Esophagus mucosa (tissue), 1 donor: ENCODE measurements at places on chromosomes 12 and 14.
A peak's percentile ranks its signal among the peaks of the same experiment; 100 is the strongest.

DNA sequence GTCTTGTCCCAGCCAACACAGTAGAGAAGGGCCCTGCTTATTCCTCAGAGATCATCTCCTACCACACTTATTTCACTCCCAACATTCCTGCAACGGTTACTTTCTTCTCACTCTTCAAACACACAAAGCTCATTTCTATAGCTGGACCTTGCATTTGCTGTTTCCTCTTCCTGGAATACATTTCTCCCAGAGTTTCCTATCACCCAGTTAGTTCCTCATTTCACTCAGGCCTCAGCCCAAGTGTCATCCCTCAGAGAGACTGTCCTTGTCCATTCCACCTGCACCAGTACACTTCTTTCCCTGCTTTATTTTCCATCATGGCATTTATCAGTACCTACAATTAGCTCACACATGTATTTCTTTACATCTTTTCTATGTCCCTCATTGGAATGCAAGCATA, 14.7 kb upstream of the STK38L start:
- no peak for ATAC-seq

GRCh38 chr12:133203344-133204263, 22.3 kb downstream of the ZNF268 start:
- no peak for ATAC-seq

DNA sequence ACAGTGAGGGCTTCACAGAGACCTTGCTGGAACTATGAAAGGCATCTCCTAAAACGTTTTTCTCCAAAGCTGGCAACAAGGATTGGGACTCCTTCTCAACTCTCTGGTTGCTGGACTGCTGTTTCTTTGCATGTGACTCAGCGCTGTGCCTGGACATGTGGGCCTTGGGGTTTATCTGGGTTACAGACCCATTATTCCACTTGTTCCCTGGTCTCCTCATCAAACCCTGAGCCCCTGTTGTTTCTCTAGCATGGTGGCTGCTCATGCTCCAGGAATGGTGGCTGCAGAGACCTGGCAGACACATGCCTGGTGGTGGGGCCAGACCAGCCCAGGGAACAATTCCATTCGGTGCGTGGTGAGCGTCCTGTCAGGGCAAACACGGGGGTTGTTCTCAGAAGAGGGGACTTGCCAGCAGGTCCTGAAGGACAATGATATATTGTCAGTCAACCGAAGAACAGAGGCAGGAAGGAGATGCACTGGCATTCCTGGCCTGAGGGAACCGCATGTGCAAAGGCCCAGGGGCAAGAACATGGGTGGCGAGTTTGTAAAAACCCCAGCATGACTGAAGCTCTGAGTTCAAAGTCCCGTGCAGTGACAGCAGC, 320.1 kb upstream of the RTL1 start:
- ATAC-seq, result no peak

GRCh38 chr12:55720071-55720564, at the start of gene RDH5:
Gene RDH5 (plus strand): TSS chr12:55720393. CDS start chr12:55721185, 792 bp downstream.
- no peak for ATAC-seq

GRCh38 chr14:105858676-105859025, 332.3 kb downstream of the TMEM121 start:
- ATAC-seq, result no peak

- ATAC-seq, result no peak
Observed at GRCh38 chr14:60485598-60486251, at the start of gene C14orf39. Gene C14orf39 (minus strand): TSS chr14:60486063. CDS start chr14:60485078, 985 bp downstream.

DNA sequence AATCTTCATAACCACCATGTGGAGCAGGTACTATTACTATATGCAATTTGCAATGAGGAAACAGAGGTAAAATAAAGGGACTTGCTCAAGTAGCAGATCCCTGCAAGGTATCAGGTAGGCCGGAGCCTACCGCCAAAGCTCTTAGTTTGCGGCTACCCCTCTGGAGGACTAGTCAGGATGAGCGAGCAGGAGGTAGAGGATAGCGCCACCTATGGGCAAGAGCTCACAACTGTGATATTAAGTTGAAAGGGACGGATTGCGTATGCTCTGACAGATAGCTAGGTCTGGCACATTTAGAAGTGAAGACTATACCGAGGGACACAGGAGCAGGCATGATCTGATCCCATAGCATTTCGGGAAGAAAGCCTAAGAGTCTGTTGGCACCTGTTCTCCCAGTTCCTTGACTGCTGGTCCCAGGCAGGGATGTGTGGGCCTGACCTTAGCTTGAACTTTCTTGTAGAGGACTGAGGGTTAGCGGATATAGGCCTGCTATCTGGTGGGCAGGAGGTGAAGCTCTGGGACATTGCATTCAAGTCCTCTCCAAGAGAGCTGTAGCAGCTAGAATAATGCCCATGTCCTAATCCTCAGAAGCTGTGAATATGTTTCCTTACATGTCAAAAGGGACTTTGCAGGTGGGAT, 48.0 kb downstream of the SLC17A8 start:
- ATAC-seq, result no peak

- ATAC-seq, result no peak
Observed at GRCh38 chr12:121114019-121114639, 18.5 kb upstream of the P2RX7 start.

DNA sequence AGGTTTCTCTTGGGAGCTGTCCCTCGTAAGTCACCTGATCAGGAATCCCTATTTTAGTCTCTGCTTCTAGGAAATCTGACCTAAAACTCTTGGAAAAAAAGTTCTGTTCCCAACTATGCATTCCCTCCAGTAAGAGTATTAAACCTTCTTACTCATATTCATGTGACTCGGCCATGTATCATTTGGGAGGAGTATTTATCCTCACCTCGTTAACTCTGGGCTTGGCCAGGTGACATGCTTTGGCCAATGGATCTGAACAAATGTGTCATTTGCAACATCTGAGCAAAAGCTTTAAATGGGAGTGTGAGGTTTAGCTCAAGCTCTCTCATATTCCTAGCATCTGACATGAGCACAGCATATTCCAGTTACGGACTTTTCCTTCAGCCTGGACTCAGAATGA, 226.8 kb downstream of the NUAK1 start:
- peak; percentile 76 for ATAC-seq

DNA sequence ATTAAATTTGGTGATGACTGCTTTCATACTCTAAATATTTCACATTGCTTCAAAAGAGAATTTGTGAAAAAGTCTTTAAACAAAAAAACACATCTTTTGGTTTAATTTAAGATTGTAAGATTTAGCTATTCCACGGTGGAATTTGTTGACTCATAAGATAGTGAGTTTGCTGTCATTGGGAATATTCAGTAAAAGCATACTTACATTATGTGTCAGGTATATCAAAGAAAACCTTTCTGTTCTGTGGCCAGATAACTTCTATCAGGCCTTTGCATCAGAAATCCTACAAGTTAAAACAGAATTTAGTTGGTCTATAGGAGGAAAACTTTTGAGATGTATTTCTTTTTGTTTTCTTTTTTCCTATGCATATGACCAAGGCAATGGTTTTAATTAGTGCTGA, 148.8 kb upstream of the E2F7 start:
- ATAC-seq, result no peak

DNA sequence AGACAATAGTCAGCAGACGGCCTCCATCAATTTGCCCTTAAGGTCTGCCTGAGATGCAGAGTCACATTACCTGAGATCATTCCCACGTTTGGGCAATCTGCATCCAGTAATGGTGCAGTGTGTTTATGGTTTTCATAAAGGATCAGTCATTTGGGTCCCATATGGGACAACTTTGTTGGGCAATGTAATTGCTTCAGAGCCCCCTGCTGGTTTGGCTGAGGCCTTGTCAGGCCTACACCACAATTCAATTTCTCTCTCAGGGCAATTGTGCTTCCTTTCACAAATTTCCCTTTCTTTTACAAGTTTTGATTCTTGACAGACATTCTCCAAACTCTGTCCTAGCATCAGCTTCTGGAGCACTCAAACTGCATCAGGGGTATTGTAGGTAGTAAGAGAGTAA, 191.2 kb upstream of the SSTR1 start:
- no peak for ATAC-seq

- ATAC-seq, result no peak
Observed at GRCh38 chr12:50453872-50454271, 50.9 kb upstream of the DIP2B start.

DNA sequence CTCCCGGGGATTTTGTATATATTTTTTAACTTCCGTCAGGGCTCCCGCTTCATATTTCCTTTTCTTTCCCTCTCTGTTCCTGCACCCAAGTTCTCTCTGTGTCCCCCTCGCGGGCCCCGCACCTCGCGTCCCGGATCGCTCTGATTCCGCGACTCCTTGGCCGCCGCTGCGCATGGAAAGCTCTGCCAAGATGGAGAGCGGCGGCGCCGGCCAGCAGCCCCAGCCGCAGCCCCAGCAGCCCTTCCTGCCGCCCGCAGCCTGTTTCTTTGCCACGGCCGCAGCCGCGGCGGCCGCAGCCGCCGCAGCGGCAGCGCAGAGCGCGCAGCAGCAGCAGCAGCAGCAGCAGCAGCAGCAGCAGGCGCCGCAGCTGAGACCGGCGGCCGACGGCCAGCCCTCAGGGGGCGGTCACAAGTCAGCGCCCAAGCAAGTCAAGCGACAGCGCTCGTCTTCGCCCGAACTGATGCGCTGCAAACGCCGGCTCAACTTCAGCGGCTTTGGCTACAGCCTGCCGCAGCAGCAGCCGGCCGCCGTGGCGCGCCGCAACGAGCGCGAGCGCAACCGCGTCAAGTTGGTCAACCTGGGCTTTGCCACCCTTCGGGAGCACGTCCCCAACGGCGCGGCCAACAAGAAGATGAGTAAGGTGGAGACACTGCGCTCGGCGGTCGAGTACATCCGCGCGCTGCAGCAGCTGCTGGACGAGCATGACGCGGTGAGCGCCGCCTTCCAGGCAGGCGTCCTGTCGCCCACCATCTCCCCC, 777 bp downstream of the ASCL1 start:
- no peak for ATAC-seq

GRCh38 chr12:131261906-131262305, 308.2 kb downstream of the ADGRD1 start:
- no peak for ATAC-seq

DNA sequence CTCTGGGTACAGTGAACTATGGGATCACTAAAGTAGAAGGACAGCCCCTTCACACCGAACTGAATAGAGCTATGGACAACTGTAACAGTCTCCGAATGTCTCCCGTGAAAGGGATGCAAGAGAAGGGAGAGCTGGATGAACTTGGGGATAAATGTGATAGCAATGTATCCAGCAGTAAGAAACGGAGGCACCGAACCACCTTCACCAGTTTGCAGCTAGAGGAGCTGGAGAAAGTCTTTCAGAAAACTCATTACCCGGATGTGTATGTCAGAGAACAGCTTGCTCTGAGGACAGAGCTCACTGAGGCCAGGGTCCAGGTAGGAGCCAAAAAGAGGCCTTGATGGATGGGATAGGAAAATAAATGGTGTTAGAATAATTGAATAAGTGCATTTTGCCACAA, 3.5 kb downstream of the ALX1 start:
- ATAC-seq, result no peak

DNA sequence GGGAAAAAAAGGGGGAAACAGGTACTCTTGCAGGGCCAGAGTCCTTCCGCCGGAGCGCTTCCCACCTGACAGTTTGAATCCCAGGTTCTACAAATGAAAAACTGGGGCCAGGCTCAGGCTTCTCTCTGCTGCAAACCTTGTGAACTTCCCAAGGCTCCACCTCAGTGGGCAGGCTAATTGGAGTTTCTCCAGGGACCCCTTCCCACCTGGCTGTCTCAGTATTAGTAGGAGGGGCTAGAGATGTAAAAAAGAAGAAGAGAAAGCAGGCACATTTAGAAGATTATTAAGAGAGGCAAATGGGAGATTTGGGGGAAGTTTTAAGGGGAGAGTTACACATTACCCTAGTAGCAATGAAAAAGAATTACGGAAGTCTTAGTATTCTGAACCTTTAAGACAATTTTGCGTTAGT, 20.0 kb upstream of the CLEC2D start:
- ATAC-seq, result no peak

DNA sequence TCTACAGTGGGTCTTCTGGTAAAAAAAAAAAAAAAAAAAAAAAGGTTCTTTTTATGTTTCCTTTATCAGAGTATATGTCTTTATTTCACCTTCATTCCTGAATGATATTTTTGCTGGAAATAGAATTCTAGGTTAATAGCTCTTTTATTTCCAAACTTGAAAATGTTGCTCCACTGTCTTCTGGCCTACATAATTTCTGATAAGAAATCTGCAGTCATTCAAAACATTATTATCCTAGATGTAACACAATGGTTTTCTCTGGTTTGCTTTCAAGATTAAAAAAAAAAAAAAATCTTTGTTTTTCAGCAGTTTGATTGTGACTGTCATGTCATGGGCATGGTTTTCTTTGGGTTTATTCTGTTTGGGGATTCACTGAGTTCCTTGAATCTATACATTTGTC, 19.5 kb downstream of the DCP1B start:
- no peak for ATAC-seq

DNA sequence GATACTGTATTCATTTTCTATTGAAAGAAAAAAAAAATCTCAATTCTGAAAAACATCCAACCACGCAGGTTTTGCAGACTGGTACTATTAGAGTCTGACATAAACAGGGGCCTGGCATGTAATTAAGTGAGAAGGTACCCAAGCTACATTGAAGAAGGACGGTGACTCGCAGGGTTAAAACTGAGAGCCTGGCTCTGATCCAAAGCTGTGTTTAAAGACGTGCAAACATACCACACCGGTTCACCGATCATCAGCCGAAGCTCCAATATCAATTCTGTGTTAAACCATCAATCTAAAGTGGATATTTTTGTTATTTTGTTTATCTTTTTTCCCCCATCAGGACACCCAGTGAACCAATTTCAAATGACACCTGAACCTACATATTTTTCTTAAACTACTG, 108.1 kb upstream of the DIO3 start:
- ATAC-seq, result no peak

- ATAC-seq, result no peak
Observed at GRCh38 chr14:57796556-57796955, 69.3 kb downstream of the SLC35F4 start.

DNA sequence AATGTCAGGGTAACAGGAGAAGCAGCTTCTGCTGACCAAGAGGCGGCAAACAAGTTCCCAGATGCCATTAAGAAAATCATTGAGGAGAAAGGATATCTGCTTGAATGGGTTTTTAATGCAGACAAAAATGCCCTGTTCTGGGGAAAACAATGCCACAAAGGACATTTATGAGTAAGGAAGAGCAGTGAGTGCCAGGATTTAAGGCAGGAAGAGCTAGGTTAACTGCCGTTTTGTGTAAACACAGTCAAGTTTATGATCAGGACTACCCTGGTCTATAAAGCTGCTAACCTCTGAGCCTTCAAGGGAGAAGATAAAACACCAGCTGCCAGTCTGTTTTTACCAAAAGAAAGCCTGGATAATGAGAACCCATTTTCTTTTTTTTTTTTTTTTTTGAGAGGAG, 8.5 kb downstream of the MAPKAPK5 start:
- no peak for ATAC-seq

- ATAC-seq, result peak; percentile 97
Observed at GRCh38 chr14:73136387-73137225, at the start of gene PSEN1. Gene PSEN1 (plus strand): TSS chr14:73136507. CDS start chr14:73148020, 11,513 bp downstream.

- ATAC-seq, result peak; percentile 23
Observed at GRCh38 chr14:50092006-50092555, 24.3 kb downstream of the VCPKMT start.

- no peak for ATAC-seq
Observed at GRCh38 chr12:92757597-92758121, 54.9 kb downstream of the PLEKHG7 start.

- ATAC-seq, result no peak
Observed at GRCh38 chr12:14767617-14768016, 35.7 kb downstream of the WBP11 start.

- no peak for ATAC-seq
Observed at GRCh38 chr12:88472248-88472647, 108.0 kb downstream of the KITLG start.
